ENCODE measurements at places on chromosomes 2 and 18.
A peak's percentile ranks its signal among the peaks of the same experiment; 100 is the strongest.

DNA sequence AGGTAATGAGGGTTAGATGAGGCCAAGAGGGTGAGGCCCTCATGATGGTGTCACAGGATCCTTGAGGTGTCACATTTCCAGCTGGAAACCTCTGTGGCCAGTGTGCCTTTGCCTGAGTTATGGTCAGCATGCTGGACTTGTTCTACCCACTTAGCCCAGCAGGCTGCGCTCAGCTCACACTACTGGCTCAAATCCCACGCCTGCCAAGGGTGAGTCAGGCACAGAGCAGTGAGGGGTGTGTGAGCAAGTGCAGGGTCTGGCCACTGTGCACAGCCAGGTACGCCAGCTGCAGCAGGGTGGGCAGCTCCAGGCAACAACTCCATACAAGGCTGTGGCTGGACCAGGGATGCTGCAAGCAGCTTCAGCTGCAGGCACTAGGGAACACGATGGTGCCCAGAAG lies 616.6 kb upstream of the FSHR start:
- DNase-seq = no peak

DNA sequence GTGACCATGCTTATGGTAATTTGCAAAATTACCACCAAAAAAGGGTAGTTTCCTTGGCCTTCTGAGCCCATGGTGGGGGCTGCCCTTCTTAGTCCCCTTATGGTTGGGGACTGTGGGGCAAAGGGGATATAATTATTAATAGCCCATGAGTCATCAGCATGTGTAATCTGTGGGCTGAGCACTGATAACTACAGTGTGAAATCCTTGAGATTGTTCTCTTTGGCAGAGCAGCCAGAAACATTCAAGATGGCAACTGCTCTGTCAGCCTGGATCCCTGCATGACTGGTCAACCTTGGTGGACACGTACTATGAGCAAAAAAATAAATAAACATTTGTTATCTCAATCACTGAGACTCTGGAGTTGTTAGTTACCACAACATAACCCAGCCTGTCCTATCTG lies 61.3 kb downstream of the MGAT4A start:
- DNase-seq = no peak

- no peak for DNase-seq
Measured at GRCh38 chr2:83058683-83059082, 1400.4 kb downstream of the SUCLG1 start.

- no peak for DNase-seq
Measured at GRCh38 chr18:77321823-77322805, 72.5 kb downstream of the GALR1 start.

- DNase-seq = no peak
Measured at GRCh38 chr2:39139511-39140237, 18.8 kb upstream of the SOS1 start.

GRCh38 chr18:57146956-57147636 lies at the start of gene BOD1L2:
TSS of gene BOD1L2 (plus strand) at chr18:57147087. CDS start at chr18:57147313, 226 bp downstream.
- DNase-seq = no peak

DNA sequence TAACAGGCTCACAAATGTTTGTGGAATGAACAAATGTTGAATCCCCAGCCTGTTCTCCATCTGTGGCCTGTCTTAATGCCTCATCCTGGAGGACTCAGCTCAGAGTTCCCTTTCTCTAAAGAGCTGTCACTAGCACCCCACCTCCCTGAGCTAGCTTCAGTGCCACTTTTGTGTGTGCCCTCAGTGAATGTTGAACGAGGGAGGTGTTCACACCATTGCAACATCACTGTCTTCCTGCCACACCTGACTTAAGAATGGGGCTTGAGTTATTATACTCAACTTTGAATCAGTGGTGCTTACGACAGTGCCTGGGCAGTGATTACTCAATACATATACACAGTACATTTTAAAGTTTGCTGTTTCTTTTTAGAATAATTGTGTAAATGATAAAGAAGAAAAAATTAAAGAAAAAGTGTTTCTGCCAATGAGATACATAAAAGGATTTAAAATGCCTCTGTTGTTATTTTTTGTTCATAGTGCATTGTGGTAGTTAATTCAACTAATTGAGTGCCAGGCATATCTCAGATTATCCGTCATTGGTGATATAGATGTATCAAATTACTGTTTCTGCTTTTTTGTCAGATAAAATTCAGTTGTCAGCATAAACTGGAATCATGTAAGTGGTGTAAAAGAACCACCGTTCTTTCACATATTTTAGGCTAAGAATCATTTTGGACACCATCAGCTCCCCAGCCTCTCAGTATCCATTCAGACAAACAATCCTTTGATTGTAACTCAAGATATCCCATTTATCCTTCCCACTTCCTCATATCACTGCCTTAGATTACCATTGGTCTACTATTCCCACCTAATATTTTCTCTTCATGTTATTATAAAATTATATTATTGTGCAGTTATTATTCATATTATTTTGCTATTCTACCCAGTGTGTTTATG lies 304.7 kb downstream of the PTPRM start:
- DNase-seq = no peak

- no peak for DNase-seq
Measured at GRCh38 chr2:53636596-53636995, 131.0 kb upstream of the CHAC2 start.

DNA sequence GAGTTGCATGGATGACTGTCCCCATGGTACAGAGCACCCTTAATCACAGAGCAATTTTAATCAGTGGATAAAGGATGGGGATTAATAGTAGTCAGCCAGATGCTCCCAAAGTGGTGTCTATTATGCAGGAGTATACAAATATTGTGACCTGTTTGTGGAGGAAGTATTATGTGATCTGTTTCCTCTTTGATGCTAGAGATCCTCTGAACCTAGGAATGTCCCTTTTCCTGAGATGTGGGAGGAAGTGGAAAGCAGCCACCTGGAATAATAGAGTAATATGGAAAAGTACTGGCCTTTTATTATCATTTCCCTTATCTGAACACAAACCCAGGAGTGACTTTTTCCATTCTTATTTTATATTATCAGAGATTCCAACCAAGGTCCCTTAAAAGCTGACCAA lies 94.2 kb upstream of the EFEMP1 start:
- no peak for DNase-seq

GRCh38 chr2:55916473-55917049 lies 7.0 kb downstream of the EFEMP1 start:
- no peak for DNase-seq

- DNase-seq = no peak
Measured at GRCh38 chr2:204452464-204453023, 92.7 kb upstream of the PARD3B start.

DNA sequence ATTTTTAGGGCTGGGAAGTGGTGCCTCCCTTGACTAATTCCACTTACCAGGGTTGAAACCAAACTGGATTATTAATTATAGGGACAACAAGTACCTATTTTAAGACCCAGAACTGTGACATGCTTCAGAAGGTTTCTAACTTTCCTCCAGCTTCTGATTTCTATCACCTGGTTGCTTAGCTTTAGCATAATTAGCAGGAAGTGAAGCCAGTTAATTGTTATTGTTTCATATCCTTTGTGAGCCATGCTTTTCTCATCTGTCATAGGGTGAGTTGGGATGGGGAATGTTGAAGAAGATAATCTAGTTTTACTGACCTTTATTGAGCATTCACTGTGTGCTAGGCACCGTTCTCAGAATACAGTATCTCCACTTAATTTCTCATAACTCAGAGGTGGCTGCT lies 3.2 kb downstream of the YPEL5 start:
- peak; percentile 37 for DNase-seq

DNA sequence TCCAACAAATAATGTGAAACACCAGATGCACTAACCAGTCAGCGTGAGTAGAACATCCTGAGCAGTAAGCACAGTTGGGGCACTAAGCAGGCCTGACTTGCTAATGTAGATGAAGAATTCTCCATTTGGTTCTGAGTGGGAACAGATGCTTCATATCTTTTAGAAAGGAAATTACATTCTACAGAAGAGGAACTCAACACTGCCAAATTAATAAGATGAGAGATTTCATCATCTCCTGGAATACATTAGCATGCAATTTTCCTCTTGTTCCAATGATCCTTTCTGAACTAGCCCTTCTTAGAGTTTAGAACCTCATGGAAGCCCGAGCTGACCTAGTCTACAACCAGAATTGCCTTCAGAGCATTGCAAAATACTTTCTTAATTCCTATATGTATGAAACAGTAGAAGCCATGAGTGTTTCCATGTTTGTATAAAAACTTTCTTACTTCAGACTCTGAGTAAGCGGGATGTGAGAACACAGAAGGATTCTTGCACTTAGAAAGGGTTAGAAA lies 34.8 kb downstream of the COL5A2 start:
- no peak for DNase-seq

- DNase-seq = no peak
Measured at GRCh38 chr2:121242175-121242875, 42.7 kb downstream of the TFCP2L1 start.

GRCh38 chr18:55546851-55547704 lies 40.9 kb downstream of the TCF4 start:
- no peak for DNase-seq

DNA sequence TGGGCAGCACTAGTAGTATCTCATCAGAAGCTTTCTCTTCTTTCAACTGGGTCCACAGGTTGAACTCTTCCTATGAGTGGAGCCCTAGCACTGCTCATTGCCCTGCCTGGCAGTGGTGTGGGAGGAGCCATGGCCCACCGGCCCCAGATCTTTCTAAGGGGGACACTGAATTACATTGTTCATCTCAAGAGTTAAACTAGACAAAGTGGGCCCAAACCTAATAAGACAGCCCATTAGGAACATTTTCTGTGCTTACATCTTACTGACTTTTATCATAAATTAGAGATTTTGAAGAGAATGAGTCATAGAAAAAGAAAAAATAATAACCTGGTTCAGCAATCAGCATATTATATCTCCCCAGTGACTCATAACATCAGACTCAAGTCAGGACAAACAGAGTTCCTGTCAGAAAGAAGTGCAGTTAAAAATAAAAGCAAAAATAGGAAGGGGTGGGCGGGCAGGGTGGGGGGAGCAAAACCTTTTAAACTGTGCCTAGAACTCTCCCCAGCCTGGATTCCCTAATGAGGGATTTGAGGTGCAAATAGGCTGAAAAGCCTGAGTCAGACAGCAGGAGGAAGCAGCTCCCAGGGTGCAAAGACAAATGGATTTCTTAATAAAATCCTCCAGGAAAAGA lies 161.6 kb upstream of the TRIB2 start:
- DNase-seq = no peak

GRCh38 chr18:7023063-7023580 lies 94.5 kb downstream of the LAMA1 start:
- DNase-seq = no peak

GRCh38 chr2:160367887-160368286 lies 125.7 kb downstream of the RBMS1 start:
- peak; percentile 11 for DNase-seq

- no peak for DNase-seq
Measured at GRCh38 chr2:70516596-70516995, 37.0 kb downstream of the TGFA start.
